ENCODE measurements at places on chromosomes 13 and 19.

- no peak for DNase-seq
These were observed 369.3 kb downstream of the KLF5 start for GRCh38 chr13:73428137-73428536.

- DNase-seq = no peak
These were observed 69.0 kb downstream of the COL4A2 start for GRCh38 chr13:110376120-110376519.

GRCh38 chr13:41622432-41623429, 165.4 kb downstream of the RGCC start:
- DNase-seq = no peak

- no peak for DNase-seq
These were observed 898.2 kb downstream of the UQCRFS1 start for GRCh38 chr19:28314756-28315155.

GRCh38 chr19:4488496-4488895, 16.4 kb downstream of the HDGFL2 start:
- no peak for DNase-seq

- DNase-seq = no peak
These were observed 26.0 kb downstream of the SHISA2 start for GRCh38 chr13:26025771-26026170.

DNA sequence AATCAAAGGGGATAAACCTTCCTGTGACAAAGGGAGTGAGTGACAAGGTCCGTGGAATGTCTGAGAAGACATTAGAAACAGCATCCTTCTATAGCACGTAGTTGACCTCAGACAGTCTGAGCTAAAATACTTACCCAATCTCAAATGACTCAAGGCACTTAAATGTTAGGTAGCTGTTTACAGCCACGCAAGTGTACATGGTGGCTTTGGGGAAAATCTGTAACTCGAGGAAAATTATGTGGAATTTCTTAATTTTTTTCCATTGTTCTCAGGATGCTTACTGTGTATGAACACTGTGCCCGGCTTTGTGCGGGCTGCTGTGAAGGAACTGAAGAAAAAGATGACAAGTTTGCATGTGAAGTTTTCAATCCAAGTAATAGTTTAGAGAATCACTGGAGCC, 5.2 kb downstream of the LGALS13 start:
- DNase-seq = no peak

All from activated CD4-positive, alpha-beta T cell treated with anti-CD3 and anti-CD28 coated beads, Interleukin-2, amount 50 U/mL, for 4 hours (primary cell).